ENCODE measurements at places on chromosomes 16 and 17.
A peak's percentile ranks its signal among the peaks of the same experiment; 100 is the strongest.

- H3K4me3 ChIP-seq: no peak overlapping the region
- no peaks in the 10 kb centered on the region for H3K36me3 ChIP-seq
- H3K27ac ChIP-seq: no peak overlapping the region
These were observed 316.3 kb downstream of the SEC14L1 start for GRCh38 chr17:77456951-77457548.

GRCh38 chr16:87033021-87033471, 284.1 kb downstream of the C16orf95 start:
- H3K27me3 ChIP-seq: no peaks in the 10 kb centered on the region
- no peak overlapping the region for H3K27ac ChIP-seq
- H3K36me3 ChIP-seq: no peaks in the 10 kb centered on the region
- no peak overlapping the region for H3K4me3 ChIP-seq
- no peaks in the 10 kb centered on the region for H3K4me1 ChIP-seq
- DNase-seq: no peak

- DNase-seq: peak; percentile 78
- H3K27me3 ChIP-seq: no peaks in the 10 kb centered on the region
- peak overlapping the region; percentile 87 for H3K27ac ChIP-seq
- H3K36me3 ChIP-seq: no peaks in the 10 kb centered on the region
- H3K4me3 ChIP-seq: peak overlapping the region; percentile 1
These were observed 2.3 kb upstream of the UBALD2 start for GRCh38 chr17:76262732-76263344.

DNA sequence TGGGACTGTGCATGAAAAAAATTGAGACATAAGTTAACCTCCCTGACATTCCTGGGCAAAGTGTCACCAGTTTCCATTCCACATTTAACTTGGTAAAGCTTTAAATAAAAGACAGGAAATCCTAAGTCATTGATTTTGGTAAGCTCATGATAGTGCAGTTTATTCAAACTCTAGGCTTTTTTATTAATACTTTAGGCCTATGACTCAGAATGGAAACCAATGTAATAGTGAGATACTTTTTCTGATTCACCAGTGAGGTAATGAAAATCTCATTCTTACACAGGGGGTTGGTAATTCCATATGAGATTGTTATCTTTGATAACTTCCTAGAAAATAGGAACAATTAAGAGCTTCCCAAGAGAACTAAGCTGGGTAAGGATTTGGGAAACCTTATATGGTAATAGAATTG, 91.1 kb downstream of the NLK start:
- no peak for DNase-seq
- no peaks in the 10 kb centered on the region for H3K27me3 ChIP-seq
- no peak overlapping the region for H3K4me3 ChIP-seq
- no peak overlapping the region for H3K27ac ChIP-seq

DNA sequence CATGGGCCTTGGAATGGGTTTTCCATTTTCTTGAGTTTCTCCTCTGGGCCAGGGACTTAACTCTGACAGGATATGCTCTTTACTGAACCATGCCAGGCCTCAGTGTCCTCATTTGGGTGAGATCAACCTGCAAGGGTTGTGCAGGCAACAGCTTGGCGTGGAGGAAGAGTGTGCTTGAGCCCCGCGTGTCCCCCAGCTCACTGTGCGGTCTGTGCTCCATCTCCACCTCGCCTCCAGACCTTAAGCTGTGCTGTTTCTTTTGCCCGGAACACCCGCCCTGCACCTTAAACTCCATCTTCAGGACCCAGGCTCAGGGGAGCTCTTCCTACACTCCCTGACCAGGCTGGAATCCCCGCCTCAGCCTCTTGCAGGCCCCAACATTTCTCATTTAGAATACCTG, 9.7 kb downstream of the RUSF1 start:
- no peak overlapping the region for H3K27ac ChIP-seq
- no peak overlapping the region for H3K4me3 ChIP-seq
- H3K36me3 ChIP-seq: peaks cover 35% of the 10 kb centered on the region
- no peaks in the 10 kb centered on the region for H3K27me3 ChIP-seq

All from pancreas (tissue), 10 donors.